Thymus (tissue), 14 donors: ENCODE measurements at places on chromosomes 7 and 10. TPM values are rescaled to one million over a fixed set of nuclear protein-coding genes. Genes with fewer than 3 reads are reported as not detected.

The ZSCAN21 gene
- 8.3 TPM for polyA plus RNA-seq

The MKX gene
- polyA plus RNA-seq, result 0.34 TPM

The SPDYE5 gene
- 0.09 TPM for polyA plus RNA-seq

The KCNMA1 gene
- 12.9 TPM for polyA plus RNA-seq

The UCMA gene
- 0.23 TPM for polyA plus RNA-seq

The HTR7 gene
- polyA plus RNA-seq, result 0.09 TPM

The ADAM22 gene
- 0.96 TPM for polyA plus RNA-seq

The UBTD1 gene
- 7.8 TPM for polyA plus RNA-seq

The SSC4D gene
- polyA plus RNA-seq, result 0.96 TPM

The EVX1 gene
- polyA plus RNA-seq, result 0.05 TPM

The PAPSS2 gene
- 5.8 TPM for polyA plus RNA-seq
